Naive thymus-derived CD4-positive, alpha-beta T cell (primary cell): ENCODE measurements at places on chromosomes 2 and 18. TPM values are rescaled to one million over a fixed set of nuclear protein-coding genes. Genes with fewer than 3 reads are reported as not detected.

Gene CNDP1
- polyA plus RNA-seq, result 0.12 TPM

Gene ARHGEF4
- polyA plus RNA-seq, result 3.5 TPM

GRCh38 chr2:118097657-118098056 lies 9.4 kb downstream of the INSIG2 start:
- DNase-seq, result no peak

GRCh38 chr18:59022167-59022945 lies 117.3 kb upstream of the SEC11C start:
- no peak for DNase-seq

GRCh38 chr18:60092073-60092472 lies 192.3 kb downstream of the PMAIP1 start:
- DNase-seq, result no peak

DNA sequence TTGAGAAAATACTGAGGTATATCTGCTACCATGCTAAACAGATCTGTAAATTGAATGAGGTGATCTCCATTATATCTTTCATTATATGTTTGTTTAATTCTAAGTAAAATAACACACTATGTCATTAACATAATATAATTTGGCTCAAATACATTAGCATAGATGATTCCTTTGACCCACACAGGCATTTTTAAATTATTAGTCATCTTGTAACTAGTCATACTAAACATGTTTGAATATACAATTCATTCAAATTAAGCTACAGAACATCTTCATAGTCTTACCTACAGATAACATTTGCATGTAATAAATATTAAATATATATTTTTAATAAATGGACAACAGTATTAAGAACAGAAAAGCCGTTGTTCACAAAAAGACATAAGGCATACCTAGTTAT lies 52.7 kb upstream of the KYNU start:
- no peak for DNase-seq
